ENCODE measurements at places on chromosomes 5 and 9. TPM values are rescaled to one million over a fixed set of nuclear protein-coding genes. Genes with fewer than 3 reads are reported as not detected.

- peak; percentile 89 for DNase-seq
Measured at GRCh38 chr9:137227054-137227852, at the start of gene RNF224. Gene RNF224, plus strand, starts transcription at chr9:137227502. Its CDS starts 834 bp downstream, at chr9:137228336.

Gene LRRC19
- total RNA-seq: not detected

- no peak for DNase-seq
Measured at GRCh38 chr5:153565822-153566221, 75.4 kb downstream of the GRIA1 start.

Gene SMIM32
- total RNA-seq: not detected

DNA sequence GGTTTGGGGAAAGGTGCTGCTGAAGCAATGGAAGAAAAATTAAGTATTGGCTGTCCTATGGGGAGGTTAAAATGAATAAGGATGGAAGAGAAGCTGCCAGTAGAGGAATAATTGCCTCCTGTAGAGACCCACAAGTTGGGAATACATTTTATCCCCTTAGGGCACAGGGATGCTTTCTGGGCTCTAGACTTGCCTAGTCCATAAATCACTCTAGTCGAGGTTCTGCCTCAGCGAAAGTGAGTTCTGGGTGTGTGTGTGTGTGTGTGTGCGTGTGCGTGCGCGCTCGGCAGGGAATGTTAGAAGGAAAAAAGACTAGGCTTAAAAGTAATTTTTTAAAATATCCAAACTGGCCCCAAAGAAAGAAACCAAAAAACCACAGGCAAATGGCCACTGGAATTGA is 291.6 kb downstream of the DOCK8 start:
- no peak for DNase-seq

DNA sequence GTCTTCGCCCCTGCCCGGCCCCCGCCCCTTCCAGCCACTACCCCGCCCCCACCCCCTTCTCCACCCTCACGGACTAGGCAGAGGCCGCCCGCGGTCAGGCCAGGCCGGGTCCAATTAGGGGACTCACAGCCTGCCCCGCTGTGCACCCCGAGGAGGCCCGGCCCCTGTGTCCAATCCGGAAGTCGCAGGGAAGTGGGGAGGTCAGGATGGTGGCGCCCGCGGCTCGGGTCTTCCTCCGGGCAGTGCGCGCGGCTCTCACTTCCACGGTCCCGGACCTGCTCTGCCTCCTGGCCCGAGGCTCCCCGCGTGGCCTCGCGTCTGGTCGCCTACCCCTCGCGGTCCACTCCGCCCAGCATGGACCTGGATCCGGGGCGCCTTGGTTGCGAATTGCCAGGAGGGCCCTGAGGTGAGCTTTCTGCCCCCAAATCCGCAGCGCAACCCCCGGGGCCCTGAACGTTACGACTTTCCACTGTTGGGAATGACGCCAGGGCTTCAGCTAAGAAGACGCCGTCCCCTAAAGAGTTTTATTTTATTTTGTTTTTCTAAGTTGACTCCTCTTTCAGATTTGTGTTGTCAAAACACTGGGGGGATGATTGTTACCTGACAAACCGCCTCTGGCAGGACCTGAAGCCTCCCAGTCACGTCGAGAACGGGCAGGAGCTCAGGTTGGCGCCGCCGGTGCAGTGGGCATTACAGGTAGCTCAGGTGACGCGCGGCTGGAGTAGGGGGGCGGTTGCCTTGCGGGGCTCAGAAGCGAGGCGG is 763 bp upstream of the IRX2 start:
- DNase-seq: peak; percentile 58

DNA sequence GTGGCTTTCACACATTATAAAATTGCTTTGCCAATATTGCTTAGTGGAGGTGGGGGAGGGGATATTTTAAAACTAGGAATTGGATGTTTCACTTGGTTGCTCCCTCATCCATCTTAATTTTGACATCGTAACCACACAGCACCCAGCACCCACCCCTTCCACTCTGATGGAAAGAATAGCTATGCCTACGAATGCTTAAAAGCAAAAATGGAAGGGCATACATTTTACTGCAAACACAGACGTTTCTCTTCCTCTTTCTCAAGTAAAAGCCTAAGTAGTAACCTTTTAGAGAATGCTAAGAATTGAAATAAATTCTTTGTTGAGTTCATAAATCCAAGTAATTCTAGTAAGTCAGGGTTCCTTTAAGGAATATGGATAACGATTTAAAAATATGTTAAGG is 69.9 kb downstream of the JAKMIP2 start:
- DNase-seq: no peak

Measured in right cardiac atrium (tissue), 5 donors.